Adrenal gland (tissue), 19 donors: ENCODE measurements at places on chromosomes 3 and 15. TPM values are rescaled to one million over a fixed set of nuclear protein-coding genes. Genes with fewer than 3 reads are reported as not detected.
A peak's percentile ranks its signal among the peaks of the same experiment; 100 is the strongest.

GPR62 gene
- not detected for total RNA-seq

GRCh38 chr3:51386159-51386851 lies 1.2 kb downstream of the MANF start:
- no peak overlapping the region for H3K27ac ChIP-seq
- H3K36me3 ChIP-seq = peaks cover 17% of the 10 kb centered on the region
- DNase-seq = peak; percentile 49
- peak overlapping the region; percentile 98 for H3K4me3 ChIP-seq

GRCh38 chr15:39130556-39131379 lies 450.1 kb upstream of the THBS1 start:
- H3K4me1 ChIP-seq = peaks cover 31% of the 10 kb centered on the region
- no peak overlapping the region for H3K27ac ChIP-seq
- H3K27me3 ChIP-seq = no peaks in the 10 kb centered on the region
- H3K36me3 ChIP-seq = no peaks in the 10 kb centered on the region

- H3K36me3 ChIP-seq = no peaks in the 10 kb centered on the region
- H3K27ac ChIP-seq = peak overlapping the region; percentile 83
- peaks cover 23% of the 10 kb centered on the region for H3K4me1 ChIP-seq
- no peak for DNase-seq
Measured at GRCh38 chr15:42490291-42490670, 660 bp downstream of the ZNF106 start.

DNA sequence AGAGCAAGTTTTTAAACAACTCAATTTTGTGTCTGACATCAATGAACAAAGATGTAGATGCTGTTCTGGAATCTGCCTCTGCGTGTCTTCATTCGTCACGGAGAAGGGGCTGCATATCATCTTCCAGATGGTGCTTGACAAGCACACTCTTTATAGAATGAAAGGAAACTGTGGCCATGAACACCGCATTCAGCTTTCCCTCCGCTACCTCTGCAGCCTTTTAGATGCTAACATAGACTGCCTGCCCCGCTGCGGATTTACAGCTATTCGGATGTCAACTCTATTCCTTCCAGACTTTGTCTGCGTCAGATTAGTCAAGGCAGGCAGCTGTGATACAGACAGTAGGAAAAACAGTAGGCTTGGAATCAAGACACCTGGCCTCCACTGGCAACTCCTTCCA lies 232.9 kb downstream of the TJP1 start:
- H3K4me3 ChIP-seq = no peak overlapping the region
- no peak overlapping the region for H3K27ac ChIP-seq
- H3K27me3 ChIP-seq = peaks cover 3% of the 10 kb centered on the region
- DNase-seq = no peak
- no peaks in the 10 kb centered on the region for H3K36me3 ChIP-seq
- H3K4me1 ChIP-seq = no peaks in the 10 kb centered on the region

DNA sequence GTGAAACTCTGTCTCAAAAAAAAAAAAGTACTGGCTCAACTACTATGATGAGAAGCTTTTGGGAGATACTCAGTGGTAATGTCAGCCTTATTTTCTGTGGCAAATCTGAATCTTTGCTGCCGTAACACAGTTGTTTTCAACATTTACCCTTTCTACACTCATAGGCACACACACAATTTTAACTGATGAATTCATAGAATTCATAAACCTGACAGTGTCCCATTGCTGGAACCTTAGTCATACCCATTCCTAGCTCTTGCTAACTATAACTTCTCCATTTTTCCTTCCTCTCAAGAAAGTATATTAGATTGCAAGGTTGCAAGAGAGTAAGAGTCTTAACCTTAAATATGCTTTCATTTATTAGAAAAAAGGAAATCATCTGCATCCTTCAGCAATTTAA lies 496.6 kb downstream of the FHIT start:
- no peak overlapping the region for H3K4me3 ChIP-seq
- H3K36me3 ChIP-seq = no peaks in the 10 kb centered on the region
- no peak overlapping the region for H3K27ac ChIP-seq
- DNase-seq = no peak
- no peaks in the 10 kb centered on the region for H3K27me3 ChIP-seq

DNA sequence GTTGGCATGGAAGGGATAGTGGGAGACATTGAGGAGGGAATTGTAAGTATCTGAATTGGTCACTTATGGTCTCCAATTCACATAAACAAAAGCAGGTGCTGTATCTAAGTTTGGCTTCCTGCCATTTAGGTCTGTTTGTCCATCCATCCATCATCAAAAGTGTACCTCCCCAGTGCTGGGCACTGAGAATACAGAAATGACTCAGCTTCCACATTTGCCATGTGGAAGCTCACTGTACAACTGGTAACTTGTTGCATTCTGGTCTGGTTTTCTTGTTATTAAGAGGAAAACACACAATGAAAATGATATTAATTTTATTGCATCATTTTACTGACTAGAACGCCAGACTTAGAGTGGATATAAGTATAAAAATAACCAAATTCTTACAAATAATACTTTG lies 30.9 kb upstream of the MUC13 start:
- no peaks in the 10 kb centered on the region for H3K36me3 ChIP-seq
- H3K4me1 ChIP-seq = no peaks in the 10 kb centered on the region
- H3K27ac ChIP-seq = no peak overlapping the region
- no peak overlapping the region for H3K4me3 ChIP-seq
- no peaks in the 10 kb centered on the region for H3K27me3 ChIP-seq

DNA sequence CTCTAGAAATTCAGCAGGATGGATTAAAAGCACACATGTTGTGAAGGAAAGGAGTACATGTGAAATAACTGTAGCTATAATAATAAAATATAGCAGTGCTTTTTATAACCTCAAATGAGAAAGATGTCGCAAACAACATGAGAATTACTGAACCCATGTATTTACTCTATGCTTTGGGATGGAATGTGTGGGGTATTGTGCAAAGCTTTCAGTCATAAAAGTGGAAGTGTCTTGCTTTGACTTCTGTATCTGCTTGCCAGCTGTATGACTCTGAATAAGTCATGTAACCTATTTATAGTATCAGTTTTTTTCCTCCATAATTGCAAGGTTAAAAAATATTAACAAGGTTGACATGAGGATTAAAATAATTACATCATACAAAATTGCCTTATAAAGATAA lies 519.3 kb upstream of the CADM2 start:
- no peak overlapping the region for H3K27ac ChIP-seq
- no peaks in the 10 kb centered on the region for H3K36me3 ChIP-seq
- H3K4me3 ChIP-seq = no peak overlapping the region
- no peak for DNase-seq
- H3K4me1 ChIP-seq = no peaks in the 10 kb centered on the region

- no peaks in the 10 kb centered on the region for H3K27me3 ChIP-seq
- H3K4me1 ChIP-seq = peaks cover 21% of the 10 kb centered on the region
- no peaks in the 10 kb centered on the region for H3K36me3 ChIP-seq
Measured at GRCh38 chr3:149581681-149582370, 76.0 kb downstream of the WWTR1 start.

- H3K4me1 ChIP-seq = peaks cover 19% of the 10 kb centered on the region
- DNase-seq = no peak
- no peaks in the 10 kb centered on the region for H3K36me3 ChIP-seq
Measured at GRCh38 chr3:128283421-128283820, 130.1 kb downstream of the EEFSEC start.

DNA sequence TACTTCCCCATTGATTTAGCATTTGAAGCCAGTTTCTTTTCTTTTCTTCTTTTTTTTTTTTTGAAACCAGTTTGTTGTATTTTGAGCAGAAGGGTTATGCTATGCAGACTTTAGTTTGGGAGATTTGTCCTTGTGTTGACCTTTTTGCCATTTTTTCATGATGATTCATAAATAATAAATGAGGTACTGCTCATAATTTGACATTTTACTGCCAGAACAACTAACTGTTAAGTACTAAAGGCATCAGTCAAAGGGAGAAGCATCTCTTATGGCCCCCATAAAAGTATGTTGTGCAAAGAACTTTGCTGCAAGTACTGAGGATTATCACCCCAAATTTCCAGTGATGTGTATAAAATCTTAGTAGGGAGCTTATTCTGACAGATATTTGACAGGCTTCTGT lies 1.7 kb upstream of the GPR87 start:
- peaks cover 8% of the 10 kb centered on the region for H3K4me1 ChIP-seq
- no peak for DNase-seq
- H3K4me3 ChIP-seq = no peak overlapping the region
- H3K27me3 ChIP-seq = no peaks in the 10 kb centered on the region
